ENCODE measurements at places on chromosomes 5 and 9.
A peak's percentile ranks its signal among the peaks of the same experiment; 100 is the strongest.

GRCh38 chr9:112445196-112445595 lies 41.4 kb upstream of the KIAA1958 start:
- no peak for DNase-seq

GRCh38 chr5:35430381-35431162 lies 187.1 kb upstream of the SPEF2 start:
- DNase-seq: no peak

GRCh38 chr5:37806016-37806415 lies 33.8 kb downstream of the GDNF start:
- DNase-seq: no peak

- peak; percentile 88 for DNase-seq
Measured at GRCh38 chr9:136400038-136400834, at the start of gene SNAPC4. TSS of gene SNAPC4 (minus strand) at chr9:136400170. CDS start at chr9:136398428, 1,742 bp downstream.

GRCh38 chr5:140346348-140347221 lies at the start of gene HBEGF:
TSS of gene HBEGF (minus strand) at chr5:140346603. CDS start at chr5:140346328, 275 bp downstream.
- DNase-seq: peak; percentile 56

DNA sequence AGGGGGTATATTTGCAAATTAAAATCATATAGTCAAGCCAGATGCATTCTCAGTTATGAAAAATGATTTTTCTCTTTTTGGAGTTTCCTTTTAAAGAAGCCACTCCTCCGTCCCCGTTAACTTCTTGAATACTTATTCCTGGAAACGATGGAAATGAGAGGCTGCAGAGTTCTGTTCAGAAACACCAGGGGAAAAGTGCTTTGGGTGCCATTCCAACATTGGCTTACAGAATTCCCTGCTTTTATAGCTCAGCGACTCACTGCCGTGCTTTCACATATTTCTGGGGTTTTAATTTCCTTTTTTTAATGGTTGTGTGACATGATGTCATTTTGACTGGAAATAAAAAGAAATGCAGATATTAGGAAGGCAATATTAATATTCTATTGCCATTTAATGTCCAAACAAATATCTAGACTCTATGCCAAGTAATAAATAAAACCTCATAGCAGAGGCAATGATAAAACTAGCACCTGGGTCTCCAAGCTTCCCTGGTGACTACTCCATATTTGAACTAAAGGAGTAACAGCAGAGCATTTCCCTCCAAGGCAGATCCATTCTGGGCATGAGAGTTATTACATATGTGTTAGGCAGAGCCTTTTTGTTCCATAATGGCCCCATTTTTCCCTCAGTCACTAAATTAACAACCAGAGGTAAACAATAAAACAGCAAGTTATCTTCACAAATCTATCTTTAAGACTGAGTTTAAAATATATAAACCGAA lies 363.4 kb downstream of the EBF1 start:
- DNase-seq: no peak

GRCh38 chr5:119386596-119387344 lies 31.0 kb downstream of the TNFAIP8 start:
- no peak for DNase-seq

- no peak for DNase-seq
Measured at GRCh38 chr5:59923465-59923864, 29.9 kb upstream of the PDE4D start.

DNA sequence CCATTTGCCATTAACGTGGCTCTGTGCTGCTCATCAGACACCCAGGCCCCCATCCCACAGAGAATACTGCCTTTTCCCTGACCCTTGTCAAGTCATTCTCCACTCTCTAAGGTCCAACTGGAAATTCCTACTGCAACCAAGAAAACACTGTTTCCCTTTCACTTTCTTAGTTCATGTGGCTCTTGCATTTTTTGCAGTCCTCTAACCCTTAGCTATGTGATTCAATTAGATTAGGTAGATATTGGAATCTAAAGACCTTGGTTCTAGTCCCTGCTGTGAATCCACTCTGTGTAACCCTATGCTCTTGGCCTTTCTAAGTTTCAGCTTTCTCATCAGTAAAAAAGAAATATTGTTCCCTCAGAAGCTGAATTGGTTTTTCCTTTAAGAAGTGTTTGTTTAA lies 649.4 kb downstream of the CCDC171 start:
- no peak for DNase-seq

- no peak for DNase-seq
Measured at GRCh38 chr5:157821405-157821804, 37.5 kb downstream of the CLINT1 start.

- no peak for DNase-seq
Measured at GRCh38 chr5:137304226-137304874, 194.8 kb downstream of the SPOCK1 start.

DNA sequence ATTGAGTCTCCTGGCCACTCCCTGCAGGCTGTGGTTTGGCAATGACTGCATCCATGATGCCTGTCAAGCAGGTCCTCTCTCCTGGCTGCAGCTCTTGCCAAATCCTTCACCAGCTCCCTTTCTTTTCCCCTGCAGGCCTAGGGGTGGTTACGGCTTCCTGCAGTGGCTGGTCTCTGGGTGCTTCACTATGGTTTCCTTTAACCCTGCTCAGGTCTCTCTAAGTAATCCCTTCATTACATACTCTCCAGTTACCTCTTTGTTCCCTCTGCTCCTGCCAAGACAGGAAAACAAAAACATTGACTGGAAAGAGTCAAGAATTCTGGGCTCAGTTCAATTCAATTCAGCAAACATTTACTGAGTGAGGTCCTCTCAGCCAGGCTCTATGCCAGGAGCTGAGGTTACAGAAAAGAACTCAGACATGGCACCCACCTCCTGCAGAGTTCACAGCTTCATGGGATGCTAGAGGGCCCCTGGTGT lies 19.8 kb upstream of the PTPN3 start:
- DNase-seq: no peak

DNA sequence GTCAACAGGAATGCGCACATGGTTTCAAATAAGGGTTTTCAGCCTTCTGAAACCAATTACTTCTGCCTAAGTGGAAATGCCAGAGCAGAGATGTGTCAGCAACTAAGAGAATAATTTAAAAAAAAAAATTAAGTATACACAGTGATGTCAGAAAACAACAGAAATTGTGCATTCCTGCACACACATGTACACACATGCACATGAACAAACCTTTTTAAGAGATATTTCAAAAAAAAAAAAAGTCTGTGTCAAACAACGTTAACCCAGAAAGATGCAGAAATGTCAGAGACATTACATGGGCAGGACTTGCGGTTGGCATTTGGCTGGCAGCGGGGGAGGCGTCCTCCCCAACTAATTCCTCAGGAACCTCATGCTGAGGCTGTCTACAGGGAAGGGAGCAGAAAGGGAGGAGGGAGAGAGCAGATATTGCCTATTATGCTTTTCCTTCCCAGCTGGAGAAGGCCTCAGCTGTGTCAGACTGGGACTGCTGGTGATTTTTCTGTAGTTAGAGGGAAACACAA lies 536.9 kb upstream of the WWC1 start:
- no peak for DNase-seq

DNA sequence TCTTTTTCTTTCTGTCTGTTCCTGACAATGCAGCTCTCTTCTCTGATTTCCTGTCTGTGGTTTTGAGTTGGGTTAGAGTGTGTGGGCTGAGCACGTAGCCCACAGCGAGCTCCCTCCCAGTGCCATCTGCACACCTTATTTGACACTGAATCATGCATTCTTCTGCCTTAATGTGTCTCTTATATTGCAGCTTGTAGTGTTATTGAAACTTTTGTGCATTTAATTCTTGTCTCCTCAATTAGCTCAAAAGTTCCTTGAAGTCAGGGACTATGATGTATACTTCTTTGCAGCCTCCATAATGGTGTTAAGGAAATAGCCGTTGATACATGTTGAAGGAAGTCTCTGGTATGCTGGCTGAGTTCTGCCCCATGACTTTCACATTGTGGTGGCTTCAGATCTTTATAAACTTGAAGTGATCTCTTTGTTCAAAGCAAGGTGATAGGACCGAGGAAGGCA lies 576.2 kb upstream of the CLINT1 start:
- no peak for DNase-seq

DNA sequence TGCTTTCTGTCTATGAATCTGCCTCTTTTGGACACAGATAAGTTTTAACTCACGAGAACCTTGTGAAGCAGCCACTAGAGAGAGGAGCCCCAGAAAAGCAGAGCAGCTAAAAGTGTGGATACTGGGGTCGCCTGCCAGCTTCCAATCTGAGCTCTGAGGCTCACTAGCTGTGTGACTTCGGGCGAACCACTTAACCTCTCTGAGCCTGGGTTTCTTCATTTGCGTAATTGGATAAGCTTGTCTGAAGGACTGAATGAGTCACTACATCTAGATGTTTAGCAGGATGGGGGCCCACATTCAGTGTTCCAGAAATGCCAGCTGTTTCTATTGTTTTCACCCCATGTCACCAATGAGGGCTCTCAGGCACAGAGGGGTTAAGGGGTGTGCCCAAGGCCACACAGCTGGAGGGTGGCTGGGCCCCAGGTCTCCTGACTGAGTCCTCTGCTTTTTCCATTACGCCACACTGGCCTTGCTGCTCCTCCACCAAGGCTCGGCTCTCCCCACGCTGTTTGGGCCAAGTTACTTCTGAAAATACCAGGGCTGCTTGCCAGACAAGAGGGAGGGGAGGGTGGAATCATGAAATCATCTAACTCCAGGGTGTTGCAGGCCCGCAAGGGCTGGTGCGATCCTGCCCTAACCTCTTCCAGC lies 36.2 kb downstream of the SH3PXD2B start:
- DNase-seq: no peak

DNA sequence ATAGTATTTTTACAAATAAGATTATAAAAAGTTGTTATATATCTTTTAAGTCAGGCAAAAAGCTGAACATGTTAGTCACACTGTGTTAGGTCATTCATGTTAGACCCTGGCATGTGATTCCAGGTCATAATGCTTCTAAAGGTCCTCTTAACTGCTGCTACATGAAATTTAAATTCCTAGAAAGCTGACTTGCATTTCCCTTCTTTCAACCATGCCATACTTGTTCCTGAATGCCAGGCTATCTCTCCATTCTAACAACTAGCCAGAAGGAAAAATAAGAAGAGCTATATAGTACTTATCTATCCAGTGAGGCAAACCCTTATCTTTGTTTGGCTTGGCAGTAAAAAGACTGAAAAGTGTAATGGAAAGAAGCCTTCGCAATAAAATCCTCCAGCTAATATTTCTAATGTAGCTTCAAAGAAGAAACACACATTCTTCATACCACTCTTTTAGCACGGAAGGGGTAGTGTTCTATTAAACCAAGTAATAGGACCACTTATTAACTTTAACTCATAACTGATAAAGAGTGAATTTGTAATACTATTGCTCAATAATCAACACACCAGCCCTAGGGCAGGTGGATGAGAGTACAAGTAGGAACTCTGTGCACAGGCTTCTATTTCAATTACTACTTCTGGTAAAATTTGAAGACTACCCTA lies 310.2 kb downstream of the PDE4D start:
- no peak for DNase-seq

DNA sequence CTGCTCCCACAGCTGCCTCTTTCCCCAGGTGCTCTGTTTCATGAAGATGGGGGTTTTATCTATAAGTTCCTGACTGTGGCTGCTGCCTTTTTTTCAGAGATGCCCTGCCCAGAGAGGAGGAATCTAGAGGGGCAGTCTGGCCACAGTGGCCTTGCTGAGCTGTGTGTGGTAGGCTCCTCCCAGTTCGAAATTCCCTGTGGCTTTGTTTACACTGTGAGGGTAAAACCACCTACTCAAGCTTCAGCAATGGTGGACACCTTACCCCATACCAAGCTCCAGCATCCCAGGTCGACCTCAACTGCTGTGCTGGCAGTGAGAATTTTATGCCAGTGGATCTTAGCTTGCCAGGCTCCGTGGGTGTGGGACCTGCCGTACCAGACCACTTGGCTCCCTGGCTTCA lies 250.0 kb downstream of the FER start:
- DNase-seq: no peak

- no peak for DNase-seq
Measured at GRCh38 chr5:92566113-92566786, 1014.8 kb downstream of the NR2F1-AS1 start.

DNA sequence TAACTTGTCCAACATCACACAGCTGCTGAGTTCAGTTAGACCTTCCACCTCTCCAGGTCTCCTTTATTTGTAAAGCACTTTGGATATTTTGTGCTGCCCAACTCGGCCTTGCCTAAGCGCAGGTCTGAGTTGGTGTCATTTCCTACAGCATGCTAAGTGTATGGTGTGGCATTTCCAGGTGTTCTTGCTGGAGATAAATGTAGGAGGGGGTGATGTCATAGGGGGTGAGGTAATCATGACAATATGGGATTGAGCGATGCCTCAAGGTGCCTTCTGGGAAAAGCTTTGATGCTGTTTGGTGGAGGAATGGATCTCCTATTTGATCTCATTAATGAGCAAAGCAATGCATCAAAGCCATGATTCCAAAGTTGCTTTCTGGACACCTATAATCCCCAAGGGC lies 32.3 kb upstream of the NEURL1B start:
- no peak for DNase-seq

DNA sequence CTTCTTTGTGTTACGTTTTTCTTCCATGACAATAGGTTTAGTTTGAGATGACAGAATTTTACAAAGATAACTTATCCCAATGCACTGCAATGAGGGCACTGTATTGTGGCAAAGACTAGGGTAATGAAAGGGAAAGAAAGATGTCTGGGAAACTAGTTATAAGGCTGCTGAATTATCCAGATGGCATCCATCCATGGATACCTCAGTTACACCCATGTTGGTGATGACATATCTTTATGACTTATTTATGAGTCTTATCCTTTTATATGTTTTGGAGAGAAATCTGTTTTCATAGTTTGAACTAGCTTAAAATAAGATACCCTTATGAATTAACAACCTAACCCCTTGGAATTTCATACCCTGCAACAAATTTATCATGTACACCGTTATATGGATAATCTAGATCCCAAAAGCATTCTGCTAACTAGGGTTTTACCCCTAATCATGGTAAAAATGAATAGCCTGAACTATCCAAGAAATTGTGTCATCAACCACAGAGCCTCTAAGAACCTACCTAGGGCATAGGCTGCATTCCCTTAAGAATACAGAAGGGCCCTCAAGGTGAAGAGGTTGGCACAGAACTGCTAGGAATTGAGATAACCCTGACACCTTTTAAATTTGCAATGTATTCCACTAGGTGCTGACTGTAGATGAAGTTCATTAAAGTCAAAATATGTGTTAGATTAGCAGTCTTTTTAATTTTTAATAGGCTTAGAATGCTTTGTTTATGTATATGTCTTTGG lies 49.5 kb upstream of the RORB start:
- DNase-seq: no peak

- no peak for DNase-seq
Measured at GRCh38 chr5:82445726-82446335, 167.7 kb upstream of the RPS23 start.

- no peak for DNase-seq
Measured at GRCh38 chr9:14616188-14616982, 76.8 kb downstream of the ZDHHC21 start.

Measured in T-helper 17 cell (primary cell).